Immature natural killer cell (primary cell): ENCODE measurements at places on chromosomes 1 and 21. TPM values are rescaled to one million over a fixed set of nuclear protein-coding genes. Genes with fewer than 3 reads are reported as not detected.

The FPGT gene
- 2.9 TPM for polyA plus RNA-seq

The SPATA46 gene
- not detected for polyA plus RNA-seq

The ZNF648 gene
- polyA plus RNA-seq = not detected

The MATN1 gene
- not detected for polyA plus RNA-seq

The MAPKAPK2 gene
- polyA plus RNA-seq = 4.1 TPM

The RAB7B gene
- polyA plus RNA-seq = not detected

- no peak for DNase-seq
These were observed at the start of gene TGFB2 for GRCh38 chr1:218344814-218345672. Gene TGFB2 (plus strand): TSS chr1:218345336. CDS start chr1:218346702, 1,366 bp downstream.

DNA sequence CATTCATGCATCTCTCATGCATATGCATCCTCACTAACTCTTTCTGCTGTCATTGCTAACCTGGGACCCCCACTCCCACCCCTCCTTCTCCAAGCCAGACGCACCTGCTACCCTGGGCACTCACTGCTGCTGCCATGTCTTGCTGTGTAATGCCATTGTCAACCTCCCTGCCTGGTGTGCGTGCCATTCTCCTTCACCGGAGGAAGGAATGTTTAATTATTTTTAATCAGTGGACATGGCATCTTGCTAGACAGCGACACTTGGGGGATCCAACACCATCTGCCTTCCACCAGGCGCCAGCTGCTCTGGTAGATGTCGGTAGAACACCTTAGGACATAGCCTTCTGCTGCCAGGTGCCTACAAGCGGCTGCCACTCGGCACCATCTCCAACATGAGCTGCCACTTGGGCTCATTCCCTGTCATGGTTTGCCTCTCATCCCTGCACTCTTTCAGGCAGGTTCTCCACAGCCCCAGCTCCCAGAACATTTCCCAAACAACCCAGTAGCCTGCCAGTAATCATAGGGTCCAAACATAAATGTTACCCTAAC lies 306.9 kb downstream of the TTLL7 start:
- no peak for DNase-seq

DNA sequence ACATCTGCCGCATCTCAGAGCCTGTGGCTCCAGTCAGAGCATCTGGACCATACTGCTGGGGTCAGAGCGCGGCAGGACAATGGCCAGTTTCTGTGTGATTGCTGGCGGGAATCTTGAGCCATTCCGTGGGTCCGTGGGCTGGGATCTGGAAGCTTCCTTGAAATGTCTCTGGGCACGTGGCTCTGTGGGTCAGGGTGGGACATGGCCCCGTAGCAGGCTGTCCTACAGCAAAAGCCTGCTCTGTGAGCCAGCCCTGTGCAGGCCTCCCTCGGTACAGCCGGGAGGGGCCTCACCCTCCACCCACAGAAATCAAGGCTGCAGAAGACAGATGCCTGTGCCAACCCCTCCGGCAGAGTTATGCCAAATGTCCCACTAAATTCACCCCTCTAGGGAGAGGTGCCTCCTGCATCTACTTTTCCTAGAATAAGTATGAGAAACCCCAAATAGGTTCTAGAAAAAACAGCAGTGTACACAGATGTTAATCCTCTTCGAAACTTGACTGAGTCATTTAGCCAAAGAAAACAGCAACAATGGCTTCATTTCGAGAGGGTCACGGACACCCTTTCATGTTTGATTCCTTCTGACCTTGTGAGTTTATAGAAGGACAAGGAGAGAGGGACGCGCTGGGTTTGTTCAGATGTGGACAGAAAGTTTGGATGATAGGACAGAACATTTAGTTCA lies 27.8 kb downstream of the COL18A1 start:
- no peak for DNase-seq

- no peak for DNase-seq
These were observed 74.3 kb upstream of the IFNAR2 start for GRCh38 chr21:33155422-33155821.

DNA sequence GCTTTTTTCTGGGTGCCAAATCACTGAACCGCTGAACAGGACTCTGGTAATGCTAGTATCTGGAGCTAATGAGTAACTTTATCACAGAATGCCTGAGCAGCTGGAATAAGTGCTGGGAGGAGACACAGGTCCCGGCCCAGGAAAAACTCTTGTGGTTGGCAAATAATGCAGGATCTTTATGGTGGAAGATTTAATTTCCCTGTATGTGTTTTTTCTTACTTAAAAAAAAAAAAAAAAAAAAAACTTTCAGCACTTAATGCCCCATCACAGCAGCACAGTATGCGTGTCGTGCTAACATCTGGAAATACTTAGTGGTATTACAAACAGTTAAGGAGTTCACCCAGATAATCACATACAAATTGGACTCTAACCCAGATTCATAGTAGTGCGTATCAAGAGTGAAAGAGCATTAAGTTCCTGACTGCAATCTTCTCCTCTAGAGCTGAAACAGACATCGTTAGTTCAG lies 220.7 kb downstream of the TOMM20 start:
- DNase-seq = no peak
